ENCODE measurements at places on chromosomes 13 and 19.

- DNase-seq, result no peak
Observed at GRCh38 chr13:112767506-112768471, 78.0 kb downstream of the ATP11A start.

DNA sequence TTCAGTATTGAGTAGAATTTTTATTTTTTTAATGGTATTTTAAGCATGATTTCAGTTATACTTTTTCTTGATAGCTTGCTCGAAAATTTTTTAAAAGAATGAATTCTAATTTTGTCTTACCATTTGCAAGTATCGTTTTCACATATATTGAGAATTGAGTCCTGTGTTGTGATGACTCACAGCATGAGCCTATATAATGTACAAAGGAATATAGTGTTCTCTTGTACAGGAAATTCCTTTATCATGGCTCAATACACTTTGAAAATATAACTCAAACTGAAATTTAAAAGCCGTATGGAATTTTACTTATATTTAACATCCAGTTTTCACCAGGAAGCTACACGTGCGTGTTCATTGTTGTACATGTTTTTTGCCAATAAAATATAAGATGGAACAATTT is 161.1 kb upstream of the TMTC4 start:
- DNase-seq, result no peak

DNA sequence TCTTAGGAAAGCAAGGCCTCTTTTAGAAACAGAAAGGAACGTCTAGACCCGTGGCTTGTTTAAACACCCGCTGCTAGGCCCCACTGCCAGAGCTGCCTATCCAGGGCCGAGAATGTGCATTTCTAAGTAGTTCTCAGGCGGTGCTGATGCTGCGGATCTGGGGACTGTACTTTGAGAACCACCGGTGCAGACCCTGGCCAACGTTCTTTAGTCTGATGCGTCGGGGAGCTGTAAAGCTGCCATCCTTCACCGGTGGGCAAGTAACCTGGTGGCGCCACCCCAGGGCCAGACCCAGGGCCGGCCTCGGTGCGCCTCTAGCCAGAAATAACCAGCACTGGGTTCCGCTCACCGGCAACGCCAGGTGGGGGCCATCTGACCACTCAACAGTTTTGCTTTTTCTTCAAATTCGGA is 47.1 kb downstream of the TGDS start:
- DNase-seq, result peak; percentile 34

DNA sequence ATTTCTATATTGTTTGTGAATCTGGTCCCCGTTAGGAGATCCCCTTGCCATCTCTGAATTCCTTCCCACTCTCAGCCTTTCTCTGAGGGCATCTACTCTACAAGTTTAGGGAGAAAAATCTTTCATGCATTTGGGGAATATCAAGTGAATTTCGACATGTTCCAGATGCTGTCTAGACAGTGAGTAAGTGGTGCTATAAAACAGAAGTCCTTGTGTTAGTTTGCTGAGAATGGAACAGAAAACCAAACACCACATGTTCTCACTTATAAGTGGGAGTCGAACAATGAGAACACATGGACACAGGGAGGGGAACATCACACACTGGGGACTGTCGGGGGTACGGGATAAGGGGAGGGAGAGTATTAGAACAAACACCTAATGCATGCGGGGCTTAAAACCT is 5.1 kb downstream of the OR7A10 start:
- no peak for DNase-seq
